ENCODE measurements at places on chromosomes 6 and 20.

GRCh38 chr6:164014346-164015087 is 600.0 kb downstream of the QKI start:
- no peak for DNase-seq

DNA sequence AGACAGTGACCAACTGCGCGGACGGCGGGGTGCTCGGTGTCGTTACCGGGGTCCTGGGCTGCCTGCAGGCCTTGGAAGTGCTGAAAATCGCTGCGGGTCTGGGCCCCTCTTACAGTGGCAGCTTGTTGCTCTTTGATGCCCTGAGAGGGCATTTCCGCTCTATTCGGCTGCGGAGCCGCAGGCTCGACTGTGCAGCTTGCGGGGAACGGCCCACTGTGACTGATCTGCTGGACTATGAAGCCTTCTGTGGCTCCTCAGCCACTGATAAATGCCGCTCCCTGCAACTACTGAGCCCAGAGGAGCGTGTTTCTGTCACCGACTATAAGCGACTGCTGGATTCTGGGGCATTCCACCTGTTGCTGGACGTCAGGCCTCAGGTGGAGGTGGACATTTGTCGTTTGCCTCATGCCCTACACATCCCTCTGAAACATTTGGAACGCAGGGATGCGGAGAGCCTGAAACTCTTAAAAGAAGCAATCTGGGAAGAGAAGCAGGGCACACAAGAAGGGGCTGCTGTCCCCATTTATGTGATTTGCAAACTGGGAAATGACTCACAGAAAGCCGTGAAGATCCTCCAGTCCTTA is 1.0 kb downstream of the MOCS3 start:
- no peak for DNase-seq

DNA sequence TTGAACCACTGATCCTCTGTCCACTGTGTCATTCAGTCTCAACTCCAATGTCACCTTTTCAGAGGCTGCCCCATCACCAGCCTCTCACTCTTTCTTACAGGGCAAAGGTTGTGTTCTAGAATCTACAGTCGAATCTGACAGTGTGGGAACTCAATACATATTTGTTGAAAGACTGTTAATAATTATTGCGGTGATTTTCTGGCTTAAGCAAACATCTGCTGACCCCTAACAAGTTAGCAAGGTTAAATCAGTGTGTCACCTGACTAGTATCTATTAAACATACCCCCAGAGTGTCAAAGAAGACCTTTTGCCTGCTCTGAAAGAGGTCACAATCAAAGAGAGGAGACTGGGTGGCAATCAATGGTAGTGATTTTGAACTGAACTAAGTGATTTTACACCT is 41.9 kb downstream of the ELOVL2 start:
- DNase-seq: no peak

- no peak for DNase-seq
Measured at GRCh38 chr6:152054441-152054840, 247.0 kb downstream of the ESR1 start.

- DNase-seq: no peak
Measured at GRCh38 chr6:98039443-98039842, 756.4 kb upstream of the MMS22L start.

DNA sequence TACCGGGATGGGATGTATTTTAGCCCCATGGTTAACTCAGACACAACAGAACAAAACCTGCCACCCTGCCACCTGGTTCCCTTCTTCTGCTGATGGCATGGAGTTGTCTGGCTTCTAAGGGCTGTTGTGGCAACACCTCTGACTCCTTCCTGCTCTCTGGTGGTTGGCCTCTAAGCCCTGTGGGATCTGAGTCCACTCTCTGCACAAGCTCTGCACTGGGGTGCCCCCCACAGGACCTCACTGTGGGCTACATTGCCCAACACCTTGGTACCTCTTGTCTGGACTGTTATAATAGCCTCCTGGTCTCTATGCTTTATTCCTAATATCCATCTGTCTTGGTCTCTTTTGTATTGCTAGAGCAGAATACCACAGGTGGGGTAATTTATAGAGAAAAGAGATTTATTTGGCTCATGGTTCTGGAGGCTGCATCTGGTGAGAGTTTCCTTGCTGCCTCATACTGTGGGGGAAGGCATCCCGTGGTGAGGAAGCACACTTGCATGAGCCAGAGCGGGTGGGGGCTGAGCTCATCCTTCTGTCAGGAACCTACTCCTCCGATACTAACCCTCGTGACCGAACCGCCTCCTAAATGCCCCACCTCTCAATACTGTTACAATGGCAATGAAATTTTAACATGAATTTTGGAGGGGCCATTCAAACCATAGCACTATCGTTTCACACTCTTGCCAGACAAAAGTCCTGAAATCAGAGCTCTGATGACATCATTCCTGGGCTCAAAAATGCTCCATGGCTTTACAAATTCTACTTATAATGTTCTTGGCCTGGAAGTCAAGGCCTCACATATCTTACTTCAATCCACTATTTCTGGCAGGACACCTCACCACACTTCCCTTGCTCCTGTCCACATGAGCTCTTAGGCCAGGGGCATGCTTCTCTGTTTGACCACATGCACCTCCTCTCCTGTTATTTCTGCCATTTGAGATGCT is 127.2 kb downstream of the PAX1 start:
- no peak for DNase-seq

DNA sequence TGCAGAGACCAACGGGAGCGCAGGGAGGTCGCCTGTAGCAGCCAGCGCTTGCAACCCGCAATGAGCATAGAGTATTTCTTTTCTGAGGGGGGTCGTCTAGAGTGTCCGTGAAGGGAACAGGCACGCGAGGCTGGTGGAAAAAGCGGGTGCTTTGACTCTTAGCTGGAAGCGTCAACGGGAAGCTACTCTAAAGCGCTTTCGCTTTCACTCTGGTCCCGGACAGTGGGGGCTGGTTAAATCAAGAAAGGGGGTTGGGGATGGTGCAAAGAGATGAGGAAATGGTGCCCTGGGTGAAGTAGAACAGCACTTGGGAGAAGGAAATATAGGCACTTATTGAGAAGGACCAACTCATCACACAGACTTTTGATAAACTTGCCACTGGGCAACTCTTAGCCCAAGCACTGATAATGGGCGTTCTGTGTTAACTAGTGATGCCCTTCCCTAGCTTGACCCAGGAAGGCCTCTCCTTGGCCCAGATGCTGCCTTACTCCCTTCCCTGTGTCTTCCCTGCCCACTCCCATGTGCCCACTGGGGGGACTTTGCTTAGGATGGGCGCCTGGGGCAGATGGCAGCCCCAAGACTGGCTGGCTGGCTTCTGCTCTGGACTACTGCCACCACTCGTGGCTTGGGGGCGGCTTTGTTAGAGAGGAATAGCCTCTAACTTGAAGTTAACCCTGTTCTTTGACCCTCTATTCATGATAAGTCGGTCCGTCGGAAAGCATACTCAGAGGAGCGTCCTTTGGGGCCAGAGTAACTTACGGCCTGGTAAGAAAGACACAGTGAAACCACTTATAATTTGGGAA is 585 bp downstream of the PSMB9 start:
- DNase-seq: no peak

DNA sequence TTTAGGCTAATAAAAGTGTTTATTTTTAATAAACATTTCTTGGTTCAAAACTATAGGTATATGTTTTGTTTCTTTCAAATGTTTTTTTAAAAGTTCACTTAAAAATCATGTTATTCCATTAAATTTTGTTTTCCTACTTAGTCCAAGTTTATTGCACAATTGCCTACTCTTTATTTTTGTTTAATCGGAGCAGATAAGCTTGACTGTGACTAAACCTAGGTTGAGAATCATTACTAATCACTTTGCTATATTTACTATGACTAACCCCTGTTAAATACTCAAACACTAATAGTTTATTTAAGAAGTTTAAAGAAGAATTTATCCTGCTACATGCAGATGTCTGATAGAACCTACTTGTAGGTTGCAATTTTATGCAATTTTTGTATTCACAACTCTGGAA is 18.8 kb downstream of the MAP3K4 start:
- DNase-seq: no peak

DNA sequence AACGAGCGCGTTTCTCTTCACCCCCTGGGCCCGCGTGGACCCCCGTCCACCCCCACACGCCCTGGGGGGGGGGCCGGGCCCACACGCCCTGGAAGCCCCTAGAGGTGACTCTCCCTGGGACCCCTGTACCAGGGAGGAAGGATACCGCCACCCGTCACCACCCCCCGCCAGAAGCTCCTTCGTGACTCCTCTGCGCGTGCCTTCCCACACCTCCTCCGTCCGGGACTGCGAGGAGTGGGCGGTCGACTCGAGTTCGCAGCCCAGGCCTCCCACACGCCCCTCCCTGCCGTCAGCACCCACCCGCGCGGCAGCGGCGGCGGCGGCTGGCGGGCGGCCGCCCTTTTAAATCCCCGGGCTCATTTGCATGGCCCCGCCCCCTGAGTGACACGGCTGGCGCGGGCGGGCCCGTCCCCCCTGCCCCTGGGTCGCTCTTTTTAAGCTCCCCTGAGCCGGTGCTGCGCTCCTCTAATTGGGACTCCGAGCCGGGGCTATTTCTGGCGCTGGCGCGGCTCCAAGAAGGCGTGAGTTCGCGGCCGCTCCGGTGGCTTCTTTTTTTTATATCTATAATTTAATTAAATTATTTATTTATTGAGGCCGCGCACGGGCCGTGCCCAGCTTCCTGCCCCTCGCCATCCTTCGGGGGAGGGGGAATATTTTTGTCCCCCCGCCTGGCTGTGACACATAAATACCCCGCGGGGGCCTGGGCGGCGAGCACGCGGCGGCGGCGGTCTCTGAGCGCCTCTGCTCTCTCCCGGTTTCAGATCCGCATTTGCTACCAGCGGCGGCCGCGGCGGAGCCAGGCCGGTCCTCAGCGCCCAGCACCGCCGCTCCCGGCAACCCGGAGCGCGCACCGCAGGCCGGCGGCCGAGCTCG is at the start of gene HMGA1:
TSS of gene HMGA1 (plus strand) at position 431 of the 873 bp plus-strand sequence. CDS start 3,908 bp downstream, outside the sequence.
- peak; percentile 81 for DNase-seq

- no peak for DNase-seq
Measured at GRCh38 chr6:16097382-16098171, 31.3 kb upstream of the MYLIP start.

DNA sequence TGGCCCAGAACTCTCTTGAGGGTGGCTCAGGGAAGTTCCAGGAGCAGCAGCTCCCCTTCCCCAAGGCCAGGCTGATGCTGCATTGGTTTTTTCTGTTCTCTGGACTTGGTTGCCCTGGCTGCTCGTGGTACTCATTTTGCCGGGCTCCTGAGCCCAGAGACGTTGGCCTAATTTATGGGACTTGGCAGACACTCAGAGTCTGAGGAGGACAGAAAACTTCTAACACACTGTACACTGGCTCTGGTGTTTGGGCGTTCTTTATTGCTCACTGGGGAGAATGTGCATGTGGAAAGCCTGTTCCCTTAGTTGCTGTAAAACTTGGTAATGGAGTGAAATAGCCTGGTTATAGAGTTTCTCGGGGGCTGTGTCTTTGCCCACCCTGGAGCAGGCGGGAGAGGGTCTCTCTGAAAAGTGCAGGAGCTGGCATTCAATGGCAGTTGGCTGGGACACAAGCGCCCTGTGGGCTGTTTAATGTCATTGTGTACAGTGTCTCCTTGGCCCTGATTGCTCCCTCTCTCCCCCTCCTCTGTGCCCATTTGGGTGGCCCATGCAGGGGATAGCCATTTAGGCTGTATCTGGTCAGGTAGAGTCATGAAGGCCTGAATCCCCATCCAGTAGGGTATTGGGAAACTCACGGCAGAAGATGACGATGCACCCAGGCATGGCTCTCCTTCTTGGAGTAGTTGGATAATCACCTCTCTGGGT is 109.3 kb downstream of the CDC5L start:
- DNase-seq: no peak

GRCh38 chr20:38726804-38727606 is 2.7 kb downstream of the SLC32A1 start:
- peak; percentile 40 for DNase-seq

DNA sequence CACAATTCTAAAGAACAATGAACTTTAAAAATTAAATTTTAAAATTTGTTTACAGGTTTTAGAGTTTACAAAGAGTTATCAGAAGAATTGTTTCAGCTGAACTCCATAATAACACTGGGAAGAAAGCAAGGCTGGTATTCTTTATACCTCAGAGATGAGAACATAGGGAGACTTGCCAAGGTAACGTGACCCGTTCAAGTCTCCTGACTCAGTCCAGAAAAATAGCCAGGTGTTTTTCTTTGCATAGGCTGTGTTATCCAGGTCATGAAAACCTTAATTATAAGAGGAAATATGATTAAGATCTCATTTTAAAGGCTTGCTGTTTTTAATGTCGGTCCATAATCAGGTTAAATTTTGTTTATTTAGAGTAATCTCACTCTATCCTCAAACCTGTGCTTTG is 8.5 kb upstream of the C6orf141 start:
- no peak for DNase-seq

DNA sequence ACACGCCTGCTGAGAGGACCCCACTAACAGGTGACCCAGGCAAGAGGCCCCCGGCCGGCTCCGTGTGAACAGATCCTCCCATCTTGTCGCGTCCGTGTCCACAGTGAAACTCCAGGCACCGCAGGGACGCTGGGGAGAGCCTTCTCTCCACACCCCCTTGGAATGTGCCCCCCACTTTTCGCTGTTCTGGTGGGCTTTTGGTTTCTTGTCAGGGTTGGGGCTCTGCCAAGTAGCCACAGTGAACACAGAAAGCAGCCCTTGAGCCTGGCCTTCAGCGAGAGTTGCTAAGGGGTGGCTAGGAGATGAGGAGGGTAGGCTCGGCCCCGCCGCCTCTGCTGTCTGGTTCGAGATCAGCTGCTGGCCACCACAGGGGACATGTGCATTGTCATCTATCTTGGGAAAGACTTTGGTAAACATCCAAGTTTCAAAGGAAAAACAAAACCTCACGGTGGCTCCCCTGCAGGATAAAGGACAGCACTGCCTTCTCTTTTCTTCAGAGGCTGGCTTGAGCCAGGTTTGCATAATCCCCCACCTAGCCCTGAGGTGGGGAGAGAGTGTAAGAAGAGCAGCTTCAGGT is 22.7 kb downstream of the SYNDIG1 start:
- DNase-seq: no peak

- DNase-seq: no peak
Measured at GRCh38 chr6:157880534-157880933, 57.5 kb downstream of the SNX9 start.

DNA sequence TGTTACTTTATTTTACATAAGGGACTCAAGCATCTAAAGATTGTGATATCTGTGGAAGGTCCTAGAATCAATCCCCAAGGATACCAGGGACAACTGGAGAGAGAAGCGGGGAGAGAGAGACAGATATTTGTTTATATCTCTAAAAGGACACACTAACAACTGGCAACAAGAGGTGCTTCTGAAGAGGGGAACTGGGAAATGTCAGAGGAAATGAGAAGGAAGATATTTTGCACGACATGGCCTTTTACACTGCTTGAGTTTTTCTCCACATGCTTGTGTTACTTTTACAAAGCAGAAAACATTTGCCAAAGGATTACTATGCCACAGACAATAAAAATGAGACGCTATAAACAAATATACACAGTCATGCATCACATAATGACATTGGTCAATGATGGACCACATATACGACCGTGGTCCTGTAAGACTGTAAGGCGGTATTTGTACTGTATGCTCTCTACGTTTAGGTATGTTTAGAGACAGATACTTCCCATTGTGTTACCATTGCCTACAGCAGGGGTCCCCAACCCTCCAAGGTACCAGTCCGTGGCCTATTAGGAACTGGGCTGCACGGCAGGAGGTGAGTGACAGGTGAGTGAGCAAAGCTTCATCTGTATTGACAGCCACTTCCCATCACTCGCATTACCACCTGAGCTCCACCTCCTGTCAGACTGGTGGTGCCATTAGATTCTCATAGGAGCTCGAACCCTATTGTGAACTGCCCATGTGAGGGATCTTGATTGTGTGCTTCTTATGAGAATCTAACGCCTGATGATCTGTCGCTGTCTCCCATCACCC is 64.6 kb upstream of the PTPN1 start:
- DNase-seq: no peak

Measured in stimulated activated CD8-positive, alpha-beta memory T cell treated with anti-CD3 and anti-CD28 coated beads, Interleukin-15, amount 100 ng/mL, for 24 hours (primary cell).